LoVo (cell line): ENCODE measurements at places on chromosomes 5 and 9.

GRCh38 chr5:150399524-150400211 lies 13.0 kb downstream of the CD74 start:
- DNase-seq = no peak

DNA sequence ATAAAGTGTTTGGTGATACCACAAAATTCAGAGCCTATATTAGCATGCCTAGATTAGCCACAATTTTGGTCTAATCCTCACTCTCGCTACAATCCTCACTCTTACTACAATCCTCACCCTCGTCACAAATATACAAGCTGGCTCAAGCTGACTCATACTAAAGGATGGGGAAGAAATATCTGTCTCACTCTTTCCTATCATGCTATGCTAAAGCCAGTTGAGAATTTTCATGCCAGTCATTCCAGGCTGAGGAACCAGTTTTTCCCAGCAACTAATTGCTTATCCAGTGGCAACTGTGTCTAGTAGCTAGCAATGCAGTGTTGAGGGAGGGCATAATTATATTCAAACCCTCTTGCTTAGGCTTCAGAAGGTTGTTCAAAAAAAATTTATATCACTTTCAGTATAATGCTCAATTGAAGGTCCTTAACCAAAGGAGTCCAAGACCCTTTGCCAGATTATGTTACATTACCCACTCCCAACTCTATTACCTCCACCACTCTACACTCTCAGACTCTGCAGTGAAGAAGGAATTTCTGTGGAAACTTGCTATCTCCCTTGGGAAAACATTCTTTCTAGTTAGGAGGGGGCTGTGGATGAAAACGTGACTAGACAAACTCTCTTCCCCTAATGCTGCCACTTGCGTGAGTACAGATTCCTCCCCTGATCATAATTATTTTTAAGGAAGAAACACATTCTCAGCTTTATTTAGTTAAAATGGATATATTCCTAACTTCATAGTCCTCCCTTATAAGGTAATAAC lies 810.3 kb upstream of the ACO1 start:
- DNase-seq = no peak

GRCh38 chr9:79701651-79702050 lies 129.9 kb downstream of the TLE4 start:
- DNase-seq = no peak

DNA sequence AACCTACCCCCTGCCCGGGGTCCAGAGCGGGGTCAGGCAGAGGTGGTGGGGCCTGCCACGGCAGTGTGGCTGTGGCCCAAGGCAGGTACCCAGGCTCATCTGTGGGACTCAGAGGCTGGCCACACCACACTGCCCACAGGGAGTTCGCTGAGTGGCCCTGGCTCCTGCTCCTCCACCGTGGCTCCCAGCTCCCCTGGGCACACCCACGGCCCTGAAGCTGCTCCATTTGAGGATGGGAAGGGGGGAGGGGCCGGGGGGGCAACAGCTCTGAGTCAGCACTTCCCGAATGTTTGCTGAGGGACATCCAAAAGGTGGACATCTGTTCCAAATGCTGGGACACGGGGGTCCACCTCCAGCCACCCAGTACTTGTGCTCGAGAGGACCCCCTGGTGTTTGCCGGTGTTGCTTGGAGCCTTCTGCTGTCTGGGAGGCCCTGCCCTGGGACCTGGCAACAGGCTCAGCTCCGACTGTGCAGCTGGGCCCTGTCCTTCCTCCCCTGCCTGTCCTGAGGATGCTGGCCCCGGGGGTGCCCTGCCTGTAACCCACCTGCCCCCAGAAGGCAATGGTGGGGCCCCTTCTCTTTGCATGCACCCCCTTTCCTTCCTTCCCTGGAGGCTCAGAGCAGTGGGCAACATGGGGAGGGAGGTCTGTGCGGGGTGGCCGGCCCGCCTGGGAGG lies 2.5 kb upstream of the NRARP start:
- DNase-seq = no peak

- DNase-seq = no peak
Observed at GRCh38 chr9:138101444-138102234, 224.1 kb downstream of the CACNA1B start.

- DNase-seq = no peak
Observed at GRCh38 chr5:119582987-119583386, 46.4 kb upstream of the FAM170A start.

GRCh38 chr9:98807070-98807813 lies at the start of gene GALNT12:
GALNT12 (plus strand) TSS chr9:98807670; CDS start chr9:98807699, 29 bp downstream.
- DNase-seq = peak; percentile 62

DNA sequence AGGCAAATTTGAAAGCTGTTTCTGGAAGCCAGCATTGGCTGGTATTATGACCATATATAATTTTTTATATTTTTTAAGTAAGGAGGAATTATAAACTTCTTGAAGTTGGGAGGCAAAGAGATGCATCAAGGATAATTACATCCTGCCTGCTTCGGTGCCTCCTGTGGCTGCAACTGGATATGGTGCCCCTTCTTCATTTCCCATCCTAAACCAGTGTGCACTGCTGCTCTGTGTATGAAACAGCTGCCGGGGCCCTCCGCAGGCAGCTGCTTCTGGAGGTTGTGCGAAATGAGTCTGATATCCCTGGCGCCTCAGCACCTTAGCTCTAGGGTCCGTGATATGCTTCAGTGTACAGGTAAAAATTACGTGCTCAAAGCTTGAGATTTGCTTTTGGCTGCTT lies 304.2 kb downstream of the ENC1 start:
- no peak for DNase-seq

DNA sequence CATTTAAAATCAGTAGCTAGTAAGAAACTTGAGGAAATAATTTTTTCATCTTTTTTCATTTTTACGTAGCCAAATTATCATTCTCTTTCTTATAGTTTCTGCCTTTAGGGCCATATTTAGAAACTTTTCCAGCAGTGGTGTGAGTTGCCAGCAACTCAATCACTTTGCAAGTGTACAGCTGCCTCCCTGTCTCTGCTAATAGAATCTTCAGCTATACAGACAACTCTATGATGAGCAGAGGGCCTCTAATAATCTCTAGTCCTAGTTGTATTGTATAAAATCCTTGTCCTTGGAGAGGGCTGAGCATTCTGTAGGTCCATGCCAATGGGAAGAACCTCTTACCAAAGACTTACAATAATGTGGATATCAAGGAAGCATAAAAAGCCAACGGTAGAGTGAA lies 11.5 kb upstream of the SHOC1 start:
- no peak for DNase-seq

DNA sequence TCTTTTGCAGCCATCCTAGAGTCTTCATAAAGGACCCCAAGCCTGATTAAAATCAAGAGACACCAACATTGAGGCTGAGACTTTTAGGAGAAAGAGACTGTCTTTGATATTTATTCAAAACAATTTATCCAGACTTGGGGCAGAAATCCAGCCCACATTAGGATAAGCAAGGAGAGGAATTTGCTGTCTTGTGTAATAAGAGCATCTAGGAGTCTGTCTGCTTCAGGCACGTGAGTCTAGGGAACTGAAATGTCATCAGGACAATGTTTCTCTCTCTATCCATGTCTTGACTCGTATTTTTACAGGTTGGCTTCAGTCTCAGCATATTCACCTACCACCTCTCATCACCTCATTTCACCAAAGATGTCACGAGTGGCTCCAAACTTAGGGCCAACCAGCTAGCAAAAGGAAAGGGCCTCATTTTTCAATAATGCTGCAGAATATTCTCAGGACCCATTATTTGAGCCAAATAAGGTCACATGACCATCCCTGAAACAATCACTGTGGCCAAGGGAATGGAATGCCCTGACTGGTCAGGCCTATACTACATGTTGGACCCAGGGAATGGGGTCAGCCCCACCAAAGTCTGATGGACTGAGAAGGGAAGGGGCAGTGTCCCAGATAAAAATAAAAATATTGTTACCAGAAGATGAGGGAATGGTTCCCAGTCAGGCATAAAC lies 70.3 kb upstream of the SAP30L start:
- no peak for DNase-seq

- no peak for DNase-seq
Observed at GRCh38 chr5:135710045-135710675, 124.3 kb upstream of the SLC25A48 start.

DNA sequence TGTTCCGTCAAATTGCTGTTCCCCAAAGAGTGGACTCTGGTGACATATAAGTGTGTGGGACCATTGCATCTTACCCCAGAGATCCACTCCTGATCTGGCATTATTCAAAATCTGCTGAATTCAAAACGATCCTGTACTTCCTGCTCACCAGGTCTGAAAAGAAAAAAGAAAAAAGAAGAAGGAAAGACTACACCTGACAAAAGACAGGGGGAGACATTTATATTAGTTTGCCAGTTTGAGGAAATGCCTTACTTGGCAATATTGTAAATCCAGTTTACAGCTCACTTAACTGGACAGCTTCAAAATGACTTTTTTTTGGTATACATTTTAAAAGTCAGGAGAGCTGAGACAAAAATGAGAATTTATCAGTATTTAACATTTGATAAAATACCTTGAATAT lies 15.0 kb upstream of the GRHPR start:
- no peak for DNase-seq

- peak; percentile 58 for DNase-seq
Observed at GRCh38 chr5:81268521-81269196, 32.7 kb upstream of the ZCCHC9 start.

DNA sequence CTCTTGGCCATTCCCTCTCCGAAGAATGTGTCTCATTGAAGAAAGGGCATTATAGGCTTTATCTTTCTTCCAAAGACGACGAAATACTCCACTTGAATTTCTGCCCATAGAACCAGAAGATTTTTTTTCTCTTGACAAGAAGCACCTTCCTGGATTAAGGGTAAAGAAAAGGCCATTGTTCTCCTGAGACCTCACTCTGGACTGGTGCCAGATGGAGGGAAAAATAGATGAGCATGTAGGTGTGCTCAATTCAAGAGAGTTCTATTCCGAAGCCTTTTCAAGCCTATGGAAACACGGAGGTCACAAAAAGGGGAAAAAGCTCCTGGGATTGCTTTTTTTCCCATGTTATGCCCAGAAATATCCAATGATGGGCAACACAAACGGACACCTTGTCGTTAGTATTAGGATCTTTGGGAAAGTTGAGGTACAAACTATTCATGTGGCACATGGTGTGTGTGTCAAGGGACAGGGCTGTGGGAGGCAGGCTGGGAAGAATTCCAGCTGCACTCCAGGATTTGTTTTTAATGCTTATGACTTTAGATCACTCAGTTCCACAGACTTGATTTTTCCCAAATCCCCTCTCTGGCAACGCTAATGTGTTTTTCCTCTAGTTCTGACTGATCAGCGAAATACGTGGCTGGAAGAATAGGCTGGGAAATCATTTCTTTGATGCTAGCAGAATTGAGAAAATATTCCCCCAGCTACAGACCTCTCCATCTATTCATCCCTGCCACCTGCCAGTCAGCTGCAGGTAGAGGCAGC lies 89.9 kb downstream of the SIL1 start:
- DNase-seq = no peak

DNA sequence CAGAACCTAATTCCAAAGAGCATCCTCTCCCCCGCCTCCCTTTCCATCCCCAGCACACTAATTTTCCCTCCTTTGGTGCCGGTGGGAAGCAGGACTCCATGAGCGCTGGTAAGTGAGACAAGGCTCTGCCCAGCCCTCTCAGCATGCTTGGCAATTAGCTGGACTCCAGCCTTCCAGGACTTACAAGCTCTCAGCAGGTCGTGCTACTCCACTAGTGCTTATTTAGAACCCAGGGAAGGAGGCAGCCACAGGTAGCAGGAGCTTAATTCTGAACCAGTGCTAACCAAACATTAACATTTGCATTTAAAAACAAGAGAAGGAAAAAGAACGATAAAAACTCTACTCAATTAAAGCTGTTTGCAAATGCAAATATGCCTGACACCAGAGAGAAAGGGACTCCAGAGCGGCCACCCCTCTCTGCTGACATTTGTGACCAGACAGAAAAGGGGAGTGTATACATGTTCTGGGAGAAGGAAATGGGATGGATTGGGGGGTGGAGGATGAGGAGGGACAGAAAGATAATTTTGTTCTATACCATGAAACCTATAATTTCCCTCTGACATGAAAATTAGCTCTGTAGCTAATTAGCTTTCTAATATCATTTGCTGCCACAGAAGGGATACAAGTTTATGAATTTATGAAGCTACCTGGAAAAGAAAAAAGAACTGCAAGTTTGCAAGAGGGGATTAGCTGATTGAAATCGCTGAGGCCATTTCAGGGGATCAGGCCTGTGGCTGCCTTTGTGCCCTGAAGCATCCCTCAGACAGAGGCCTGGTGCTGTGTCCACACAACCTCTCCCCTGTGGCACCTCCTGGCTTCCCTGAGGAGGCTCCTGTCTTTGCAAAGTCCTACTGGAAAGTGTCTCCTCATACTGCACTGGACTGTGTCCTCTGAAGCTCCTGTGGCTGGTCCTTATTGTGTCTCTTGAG lies 266.3 kb downstream of the SEC61B start:
- no peak for DNase-seq

DNA sequence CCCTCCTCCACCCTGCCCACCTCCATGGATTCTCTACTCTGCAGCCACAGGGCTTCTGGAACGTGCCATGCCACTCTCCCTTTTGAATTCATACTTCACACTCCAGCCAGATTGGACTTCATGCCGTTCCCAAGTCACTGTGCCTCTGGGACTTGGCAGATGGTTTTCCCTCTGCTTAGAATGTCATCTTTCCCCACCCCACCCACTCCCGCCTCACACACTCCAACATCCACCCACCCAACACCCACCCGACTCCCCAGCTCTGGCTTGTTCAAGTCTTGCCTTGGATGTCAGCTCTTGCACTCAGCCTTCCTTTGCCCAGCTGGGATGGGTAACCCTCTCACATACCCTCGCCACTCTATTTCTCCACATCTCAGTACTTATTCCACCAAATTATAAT lies 142.1 kb upstream of the DHFR start:
- no peak for DNase-seq

DNA sequence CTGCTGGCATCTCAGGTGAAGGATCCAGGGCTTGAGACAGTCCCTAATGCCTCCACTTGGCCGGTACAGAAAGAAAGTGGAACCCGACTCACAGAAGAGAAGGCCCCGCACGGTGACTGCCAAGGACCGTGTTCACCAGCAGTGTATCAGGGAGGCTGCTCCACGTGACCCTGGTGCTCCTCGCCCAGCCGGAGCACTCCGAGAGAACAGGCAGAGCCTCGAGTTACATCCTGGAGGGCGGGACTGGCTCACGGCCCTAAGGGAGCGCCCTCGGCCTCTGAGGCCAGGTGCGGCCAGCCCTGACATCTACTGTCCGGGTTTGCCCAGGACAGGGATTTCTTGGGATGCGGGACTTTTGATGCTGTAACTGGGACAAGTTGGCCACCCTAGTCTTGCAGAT lies 104.0 kb upstream of the SARDH start:
- DNase-seq = no peak

GRCh38 chr9:9177081-9177480 lies 1377.5 kb upstream of the DMAC1 start:
- no peak for DNase-seq

- no peak for DNase-seq
Observed at GRCh38 chr5:101605700-101606099, 690.4 kb downstream of the SLCO4C1 start.

GRCh38 chr5:53399926-53400697 lies 80.3 kb upstream of the FST start:
- no peak for DNase-seq
